ENCODE measurements at places on chromosomes 6 and 20.

DNA sequence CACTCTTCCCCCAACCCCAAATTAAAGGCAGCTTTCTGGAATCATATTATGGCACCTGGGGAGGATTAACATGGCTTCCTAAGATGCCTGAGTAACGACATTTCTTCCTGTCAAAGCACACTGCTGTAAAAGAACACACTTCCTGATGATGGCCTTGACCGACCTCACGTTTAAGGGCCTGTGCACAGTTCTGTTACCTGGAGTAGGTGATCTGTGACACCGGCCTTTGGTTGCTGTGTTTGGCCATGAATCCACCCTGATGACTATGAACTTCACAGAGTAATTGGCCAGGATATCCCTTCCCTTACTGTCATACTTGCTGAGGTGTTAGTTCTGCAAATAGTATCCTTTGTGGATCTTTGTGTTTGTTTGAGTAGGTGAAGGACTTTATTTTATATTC, 45.8 kb downstream of the PLCB4 start:
- DNase-seq = no peak

DNA sequence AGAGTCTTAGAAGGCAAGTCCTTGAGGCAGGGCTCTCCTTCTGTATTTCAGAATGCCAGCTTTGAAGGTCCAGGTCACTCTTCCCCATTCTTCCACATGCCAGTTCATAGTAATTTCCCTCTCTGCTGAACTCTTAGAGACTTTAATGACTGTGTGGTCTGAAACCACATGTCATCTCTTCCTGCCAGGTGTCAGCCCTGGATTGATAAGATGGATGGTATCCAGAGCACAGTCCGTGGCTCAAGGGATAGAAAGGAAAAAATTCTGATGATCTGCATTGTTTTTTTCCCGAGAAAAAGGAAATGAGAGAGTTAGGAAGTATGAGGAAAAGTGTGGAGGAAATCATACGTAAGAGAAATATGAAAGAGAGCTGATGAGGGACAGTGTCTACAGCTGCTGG, 250.9 kb downstream of the TPBG start:
- DNase-seq = no peak

- no peak for DNase-seq
Observed at GRCh38 chr6:79546186-79546585, 9.0 kb upstream of the LCA5 start.

DNA sequence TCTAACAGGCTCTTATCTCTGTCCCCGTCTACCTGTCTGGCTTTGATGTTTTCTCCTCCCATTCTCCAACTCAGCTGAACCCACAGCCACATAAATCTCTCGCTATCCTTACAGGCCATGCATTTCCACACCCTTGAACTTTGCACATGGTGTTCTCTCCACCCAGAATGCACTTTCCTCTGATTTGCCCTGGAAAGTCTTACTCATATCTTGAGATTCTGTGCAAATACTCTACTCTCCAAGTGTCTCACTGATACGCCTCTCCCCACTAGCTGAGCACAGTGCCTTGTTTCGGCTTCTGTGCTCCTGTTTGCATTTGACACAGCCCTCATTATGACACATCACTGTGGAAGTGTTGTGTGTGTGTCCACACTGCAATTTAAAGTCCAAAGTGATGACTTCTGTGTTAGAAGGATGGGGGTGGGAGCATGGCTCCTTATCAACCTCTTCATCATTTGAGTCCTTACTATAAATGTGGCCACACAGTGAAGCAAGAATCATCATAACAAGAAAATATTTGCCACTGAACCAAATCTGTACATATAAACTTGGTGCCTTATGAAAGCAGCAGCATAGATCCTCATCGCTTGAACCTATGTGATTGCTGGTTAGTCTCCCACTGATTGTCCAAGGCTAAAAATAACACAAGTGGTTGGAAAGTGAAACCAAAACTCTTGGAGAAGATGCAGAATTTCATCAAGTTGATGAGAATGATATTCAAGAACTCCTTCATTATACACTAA, 5.5 kb upstream of the PRELID3B start:
- no peak for DNase-seq

- DNase-seq = no peak
Observed at GRCh38 chr6:20439558-20439957, 37.9 kb downstream of the E2F3 start.

GRCh38 chr6:157143890-157144798, 179.2 kb downstream of the TMEM242 start:
- DNase-seq = no peak

DNA sequence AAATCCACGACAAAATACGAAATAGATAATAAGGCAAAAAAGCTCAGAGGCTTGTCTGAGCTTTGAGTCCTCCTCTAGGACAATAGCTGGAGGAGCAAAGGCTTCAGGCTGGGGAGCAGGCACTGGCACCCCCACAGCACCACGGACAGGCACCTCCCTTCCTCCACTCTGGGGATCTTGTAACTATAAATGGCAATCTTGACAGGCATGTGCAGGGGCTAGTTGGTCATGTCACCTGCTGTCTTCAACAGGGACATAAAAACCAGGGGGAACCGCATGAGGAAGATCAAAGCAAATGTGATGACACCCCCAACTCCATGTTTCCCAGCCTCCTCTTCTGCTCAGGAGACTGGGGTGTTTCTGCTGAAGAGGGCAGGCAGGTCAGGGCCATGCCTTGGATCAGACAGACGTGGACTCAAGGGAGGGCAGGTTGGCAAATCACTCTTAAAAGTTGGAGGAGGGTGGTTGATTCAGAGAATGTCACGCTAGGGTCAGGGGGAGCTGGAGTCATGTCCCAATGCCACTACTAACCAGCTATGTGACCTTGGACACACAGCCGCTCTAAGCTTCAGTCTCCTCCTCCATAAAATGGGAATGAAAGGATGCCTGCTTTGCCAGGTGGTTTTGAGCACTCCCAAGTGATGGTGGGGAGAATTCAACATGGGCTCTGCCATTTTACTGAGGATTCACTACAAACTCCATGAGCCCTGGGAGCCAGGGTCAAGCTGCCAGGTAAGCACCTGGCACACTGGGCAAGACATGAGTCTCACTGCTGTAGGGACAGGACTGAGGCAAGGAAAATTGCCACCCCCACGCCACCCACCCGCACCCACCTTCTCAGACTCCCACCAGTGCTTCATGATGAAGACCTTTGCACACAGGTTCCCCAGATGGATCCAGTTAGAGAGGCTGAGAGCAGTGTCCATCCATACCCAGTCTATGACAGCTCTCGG, 48.0 kb downstream of the NPEPL1 start:
- no peak for DNase-seq

DNA sequence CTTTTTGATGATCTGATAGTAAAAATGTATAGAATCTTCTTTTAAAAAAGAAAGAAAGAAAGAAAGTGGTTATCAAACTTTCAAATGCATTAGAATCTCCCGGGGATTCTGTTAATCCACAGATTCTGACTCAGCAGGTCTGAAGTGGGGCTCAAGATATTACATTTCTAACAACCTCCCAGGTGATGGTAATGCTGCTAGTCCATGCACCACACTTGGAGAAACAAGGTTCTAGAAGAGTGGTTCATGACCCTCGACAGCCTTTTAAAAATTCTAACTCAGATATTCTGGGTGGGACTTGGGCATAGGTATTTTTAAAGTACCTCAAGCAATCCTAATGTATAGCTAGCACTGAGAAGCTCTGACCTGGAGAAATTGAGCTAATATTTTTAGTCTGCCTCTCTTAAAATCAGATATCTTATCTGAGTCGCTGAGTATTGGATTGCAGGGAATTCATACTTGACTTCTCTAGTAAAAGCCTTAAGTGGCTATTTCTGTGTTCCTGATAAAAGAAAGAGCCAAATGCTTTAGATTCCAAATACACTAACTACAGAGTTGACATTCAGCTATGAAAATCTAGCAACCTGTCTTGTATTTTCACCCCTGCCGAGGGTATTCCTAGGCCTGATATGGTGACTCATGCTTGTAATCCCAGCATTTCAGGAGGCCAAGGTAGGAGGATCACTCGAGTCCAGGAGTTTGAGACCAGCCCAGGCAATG, 252.4 kb downstream of the PHACTR1 start:
- DNase-seq = no peak

DNA sequence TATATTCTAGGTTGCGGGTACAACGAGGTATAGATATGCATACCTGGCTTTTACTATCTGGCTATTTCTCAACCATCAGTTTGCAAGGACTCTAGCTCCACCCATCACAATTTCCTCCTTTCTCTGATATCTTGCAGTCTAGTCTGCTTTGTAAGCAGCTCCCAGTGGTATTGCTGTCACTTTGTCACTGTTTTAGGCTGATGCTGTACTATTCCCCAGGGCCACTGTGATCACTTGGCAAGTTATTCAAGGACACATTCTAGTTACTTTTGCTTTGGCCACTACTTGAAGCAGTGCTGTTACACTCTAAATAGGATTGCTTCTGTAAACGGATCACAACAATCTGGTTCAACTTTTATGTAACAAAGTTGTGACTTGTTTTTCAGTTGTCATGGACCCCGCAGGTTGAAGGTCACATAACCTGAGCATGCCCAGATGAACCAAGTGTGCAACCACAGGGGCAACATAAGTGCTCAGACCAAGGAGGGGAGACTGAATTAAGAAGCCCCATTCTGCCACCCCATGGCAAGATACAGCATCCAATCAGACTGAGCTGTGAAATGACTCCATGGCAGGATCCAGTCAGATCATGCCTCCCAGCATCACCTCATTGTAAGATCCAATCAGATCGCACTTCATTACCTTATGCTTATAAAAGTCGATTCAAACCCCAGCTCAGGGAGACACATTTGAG, 588.4 kb upstream of the CITED2 start:
- no peak for DNase-seq

DNA sequence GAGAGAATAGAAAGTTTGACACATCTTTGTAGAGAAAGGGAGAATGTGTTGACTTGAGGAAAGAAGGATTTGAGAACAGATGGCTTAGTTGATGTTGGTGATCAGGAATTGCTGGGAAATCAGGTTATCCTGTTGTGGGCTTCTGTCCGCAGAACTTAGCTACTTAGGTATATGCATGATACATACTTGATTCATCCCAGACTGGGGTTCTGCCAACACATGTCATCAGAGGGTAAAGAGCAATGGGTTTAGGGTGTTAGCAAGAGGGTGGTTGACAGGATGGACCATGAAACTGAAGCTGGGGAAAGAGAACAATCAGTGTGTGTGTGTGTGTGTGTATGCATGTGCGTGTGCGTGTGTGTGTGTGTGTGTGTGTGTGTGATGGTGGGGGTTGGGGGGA, 50.6 kb upstream of the NELFCD start:
- DNase-seq = no peak

GRCh38 chr20:45011108-45011526, 44.8 kb downstream of the STK4 start:
- peak; percentile 6 for DNase-seq

- no peak for DNase-seq
Observed at GRCh38 chr6:151876122-151876521, 68.6 kb downstream of the ESR1 start.

DNA sequence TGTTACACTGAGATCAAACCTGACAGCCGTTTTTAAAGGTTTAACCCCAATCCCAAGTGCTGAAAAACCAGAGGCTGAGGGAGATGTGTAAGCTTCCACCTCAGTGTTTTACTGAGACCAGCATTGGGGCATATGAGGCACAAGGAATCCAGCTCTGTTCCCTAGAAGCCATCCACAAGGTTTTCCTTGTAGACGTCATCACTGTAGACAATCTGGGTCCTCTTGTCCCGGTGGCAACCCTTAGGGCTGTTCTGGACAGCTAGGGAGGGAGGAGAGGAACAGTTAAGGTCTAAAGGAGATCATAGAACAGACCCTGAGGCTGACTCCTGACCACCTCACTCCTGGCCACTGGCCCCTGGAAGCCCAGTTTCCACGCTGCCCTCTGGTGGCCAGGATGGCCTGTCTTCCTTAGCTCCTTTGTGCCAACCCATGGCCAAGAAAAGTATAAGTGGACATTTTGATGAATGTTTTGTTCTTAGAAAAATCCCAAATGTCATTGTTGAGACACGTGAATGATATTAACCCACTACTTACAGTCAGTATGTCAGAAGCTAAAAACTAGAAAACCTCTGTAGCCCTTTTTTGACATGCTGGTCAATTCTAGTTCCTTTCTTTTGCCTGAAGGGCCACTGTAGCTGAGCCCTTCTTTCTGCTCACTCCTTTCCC, 6.4 kb downstream of the CFB start:
- DNase-seq = peak; percentile 7

DNA sequence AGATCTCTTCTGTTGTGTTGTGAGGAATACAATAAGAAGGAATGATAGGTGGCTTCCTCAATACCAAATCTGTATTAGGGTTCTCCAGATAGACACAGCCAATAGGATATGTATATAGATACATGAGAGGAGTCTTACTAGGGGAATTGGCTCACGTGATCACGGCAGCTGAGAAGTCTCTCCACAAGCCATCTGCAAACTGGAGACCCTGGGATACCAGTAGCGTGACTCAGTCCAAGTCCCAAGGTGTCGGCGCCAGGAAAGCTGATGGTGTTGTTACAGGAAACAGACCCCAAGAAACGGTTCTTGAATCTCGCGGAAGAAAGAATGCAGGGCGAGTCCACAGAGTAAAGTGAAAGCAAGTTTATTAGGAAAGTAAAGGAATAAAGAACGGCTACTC, 61.4 kb downstream of the SYTL3 start:
- peak; percentile 43 for DNase-seq

DNA sequence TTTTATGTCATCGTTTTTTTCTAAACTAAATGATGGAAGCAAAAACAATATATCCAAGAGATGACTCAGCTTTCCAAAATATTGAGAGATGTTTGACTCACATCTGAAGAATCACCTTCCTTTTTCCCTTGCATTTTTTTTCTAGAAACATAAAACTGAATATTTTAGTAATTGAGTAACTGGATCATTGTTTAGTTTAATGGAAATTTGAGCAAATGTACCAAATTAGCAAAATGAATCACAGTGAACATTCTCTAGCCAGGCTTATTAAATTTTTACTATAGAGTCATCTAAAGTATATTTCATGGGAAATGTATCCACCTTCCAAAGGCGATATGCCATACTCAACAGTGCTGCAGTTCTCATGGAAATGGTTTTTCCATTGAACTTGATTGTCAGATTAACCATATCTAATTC, 145.5 kb downstream of the TENT5A start:
- no peak for DNase-seq

- no peak for DNase-seq
Observed at GRCh38 chr20:24998631-24999445, 6.3 kb upstream of the APMAP start.

GRCh38 chr6:113779656-113780055, 77.5 kb upstream of the MARCKS start:
- DNase-seq = no peak

- no peak for DNase-seq
Observed at GRCh38 chr6:73893696-73894095, 197.7 kb downstream of the CD109 start.

GRCh38 chr20:62149532-62150309, 6.2 kb downstream of the SS18L1 start:
- DNase-seq = no peak

- no peak for DNase-seq
Observed at GRCh38 chr20:57397693-57398108, 6.5 kb downstream of the RBM38 start.

DNA sequence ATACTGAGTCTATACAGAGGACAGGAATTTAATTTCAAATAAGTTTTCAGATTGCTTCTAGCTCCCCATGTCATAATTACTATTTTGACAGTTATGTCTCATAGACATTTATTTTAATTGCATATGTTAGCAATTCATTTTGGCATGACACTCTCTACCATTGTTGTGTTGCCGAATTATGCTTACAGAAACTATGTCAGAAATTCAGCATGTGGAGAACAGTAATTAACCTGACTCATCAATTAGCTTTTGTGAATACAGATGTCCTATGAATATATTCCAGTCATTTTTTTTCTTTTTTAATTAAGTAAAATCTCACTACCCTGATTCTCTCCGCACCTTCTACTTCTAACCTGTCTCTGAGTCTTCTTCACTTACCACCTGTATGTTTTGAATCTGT, 105.1 kb downstream of the NKAIN2 start:
- no peak for DNase-seq

All from caudate nucleus (tissue), 63 donors.